ENCODE measurements at places on chromosomes 2 and 18.

DNA sequence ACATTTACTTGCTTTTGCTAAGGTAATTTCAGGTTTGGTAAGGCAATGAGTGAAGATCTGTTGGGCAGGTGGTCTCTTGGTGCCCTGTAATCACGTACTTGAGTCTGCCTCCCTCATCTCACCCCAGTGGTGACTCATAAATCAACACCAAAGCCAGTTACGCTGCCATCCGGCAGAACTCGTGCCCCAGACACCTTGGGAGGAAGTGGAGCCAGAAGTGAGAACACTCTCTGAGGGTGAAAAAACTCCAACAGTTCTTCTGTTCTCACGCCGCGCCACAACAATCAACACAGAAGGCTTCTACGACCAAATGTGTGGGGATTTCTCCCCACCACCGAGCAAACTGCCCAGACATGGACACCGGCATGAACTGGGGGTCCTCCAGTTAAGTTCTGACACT, 206.2 kb downstream of the ARL4C start:
- DNase-seq, result peak; percentile 73

DNA sequence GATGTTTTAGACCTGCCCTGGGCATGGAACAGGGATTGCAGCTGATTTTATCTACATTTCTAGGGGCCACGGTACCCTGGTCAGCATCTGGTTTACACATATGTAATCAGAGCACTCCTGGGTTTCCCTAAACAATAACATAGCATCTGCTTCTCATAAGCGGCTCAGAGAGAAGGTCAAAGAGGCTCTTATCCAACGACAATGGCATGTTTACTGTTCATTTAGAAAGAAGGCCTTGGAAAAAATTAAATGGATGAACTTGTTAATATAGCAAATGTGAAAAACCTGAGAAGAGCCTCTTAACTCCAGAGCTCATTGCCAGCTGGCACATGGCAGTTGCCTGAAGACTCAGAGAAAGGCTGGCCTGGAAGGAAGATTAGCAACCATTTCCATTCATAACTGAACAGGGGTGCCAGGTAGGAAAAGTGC, 202.8 kb upstream of the THUMPD2 start:
- DNase-seq, result no peak

DNA sequence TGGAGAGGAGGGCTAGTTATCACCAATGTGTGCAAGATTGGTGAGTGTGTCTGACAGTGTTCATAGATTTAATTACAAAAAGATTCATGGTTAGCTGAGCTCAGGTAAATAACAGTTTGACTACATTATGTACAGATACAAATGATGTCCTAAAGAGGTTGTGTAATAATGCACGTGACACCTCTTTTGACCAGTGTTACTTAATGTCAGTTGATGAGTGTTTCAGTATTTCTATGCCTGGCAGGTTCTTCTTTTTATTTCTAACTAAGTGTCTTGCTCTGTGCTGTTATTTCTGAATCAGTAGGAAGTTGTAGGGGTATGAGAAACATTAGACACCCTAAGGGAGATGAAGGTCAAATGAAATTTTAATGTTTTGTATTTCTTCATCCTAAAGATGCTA, 7.9 kb upstream of the INHBB start:
- no peak for DNase-seq

GRCh38 chr2:82667491-82667890, 1791.6 kb downstream of the SUCLG1 start:
- no peak for DNase-seq

DNA sequence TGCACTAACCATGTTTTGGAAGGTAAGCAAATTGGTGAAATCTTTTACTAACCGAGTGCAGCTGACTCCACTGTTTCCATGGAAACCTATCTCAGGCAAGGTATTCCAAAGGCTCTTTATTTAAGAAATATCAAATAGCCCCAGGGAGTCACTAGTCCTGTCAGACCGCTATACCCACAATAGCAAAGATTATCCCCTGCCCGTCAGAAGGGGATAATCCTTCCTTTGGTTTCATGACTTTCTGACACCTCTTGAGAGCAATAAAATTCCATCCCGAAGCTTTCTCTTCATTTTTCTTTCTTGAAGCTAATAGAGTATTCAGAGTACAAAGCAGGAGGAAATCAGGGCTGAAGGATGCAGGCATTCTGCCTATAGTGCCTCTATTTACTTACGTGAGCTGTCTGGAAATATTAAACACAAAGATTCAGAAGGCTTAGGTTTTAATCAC, 34.7 kb upstream of the MAP2 start:
- no peak for DNase-seq

DNA sequence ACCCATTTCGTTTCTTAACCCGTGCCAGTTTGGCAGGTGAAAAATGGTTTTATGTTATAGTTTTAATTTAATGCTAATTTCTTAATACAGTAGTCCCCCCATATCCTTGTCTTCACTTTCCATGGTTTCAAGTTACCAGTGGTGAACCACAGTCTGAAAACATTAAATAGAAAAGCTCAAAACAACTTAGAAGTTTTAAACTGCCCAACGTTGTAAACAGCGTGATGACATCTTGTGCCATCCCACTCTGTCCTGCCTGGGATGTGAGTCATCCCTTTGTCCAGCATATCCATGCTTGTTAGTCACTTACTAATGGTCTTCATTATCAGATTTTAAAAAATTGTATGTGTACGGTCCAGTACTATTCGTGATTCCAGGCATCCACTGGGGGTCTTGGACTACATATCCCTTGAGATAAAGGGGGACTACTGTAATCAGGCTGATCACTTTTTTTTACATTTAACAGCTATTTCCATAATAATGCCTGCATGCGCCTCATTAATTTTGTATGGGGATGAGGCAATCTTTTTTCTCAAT, 31.9 kb downstream of the SLC66A3 start:
- DNase-seq, result no peak

GRCh38 chr2:218879776-218880101, 913 bp upstream of the WNT10A start:
- no peak for DNase-seq

DNA sequence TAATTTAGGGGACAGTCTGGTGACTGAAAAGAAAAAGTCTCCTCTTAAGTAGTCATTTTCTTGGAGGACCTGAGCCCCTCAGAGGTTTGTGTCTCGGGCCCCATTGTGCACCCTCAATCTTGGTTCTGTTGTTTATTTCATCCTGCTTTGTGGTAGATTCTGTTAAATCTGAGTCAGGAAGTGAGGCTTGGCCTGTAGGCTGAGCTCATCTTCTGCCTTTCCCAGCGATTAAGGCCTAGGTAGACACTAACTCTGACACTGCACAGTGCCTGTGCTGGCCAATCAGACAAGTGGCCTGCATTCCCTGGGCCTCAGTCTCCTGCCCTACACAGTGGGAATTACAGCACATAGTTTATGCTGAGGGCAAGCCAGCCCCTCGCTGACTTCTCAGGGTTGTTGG, 80.2 kb downstream of the CTIF start:
- no peak for DNase-seq

DNA sequence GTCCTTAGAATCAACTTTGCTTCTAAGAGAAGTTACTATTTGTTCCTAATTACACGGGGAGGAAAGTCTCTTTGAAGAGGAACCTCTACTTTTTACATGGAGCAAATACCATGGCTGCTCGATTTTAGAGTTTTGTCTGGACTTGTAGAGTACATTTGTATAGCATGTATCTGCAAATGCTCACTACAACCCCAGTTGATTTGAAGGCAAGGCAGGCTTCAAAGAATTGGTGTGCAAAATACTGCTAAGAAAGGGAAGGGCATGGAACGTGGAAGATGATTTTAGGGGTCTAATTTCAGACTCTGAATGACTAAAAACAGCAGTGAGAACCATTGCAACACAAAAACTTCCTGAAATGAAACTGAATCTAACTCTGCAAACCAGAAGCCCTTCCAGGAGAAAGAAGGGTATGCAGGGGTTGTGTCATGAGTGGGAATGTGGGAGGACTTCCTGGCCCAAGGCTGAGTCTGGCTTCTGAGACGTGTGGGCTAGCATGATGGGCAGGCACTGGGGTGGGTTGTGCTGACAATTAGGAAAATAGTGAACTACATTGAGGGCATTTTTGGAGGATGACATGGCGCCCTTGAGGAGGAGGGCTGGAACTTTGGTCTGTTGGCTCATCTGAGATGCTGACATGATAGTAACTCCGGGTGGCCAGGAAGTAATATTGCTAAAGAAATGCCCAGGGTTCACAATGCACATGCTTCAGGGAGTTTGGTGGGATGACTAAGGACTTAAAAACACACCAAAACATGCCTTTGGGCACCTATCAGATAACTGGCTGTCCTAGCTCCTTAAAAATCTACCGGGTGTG, 18.9 kb upstream of the IL1R2 start:
- DNase-seq, result no peak

DNA sequence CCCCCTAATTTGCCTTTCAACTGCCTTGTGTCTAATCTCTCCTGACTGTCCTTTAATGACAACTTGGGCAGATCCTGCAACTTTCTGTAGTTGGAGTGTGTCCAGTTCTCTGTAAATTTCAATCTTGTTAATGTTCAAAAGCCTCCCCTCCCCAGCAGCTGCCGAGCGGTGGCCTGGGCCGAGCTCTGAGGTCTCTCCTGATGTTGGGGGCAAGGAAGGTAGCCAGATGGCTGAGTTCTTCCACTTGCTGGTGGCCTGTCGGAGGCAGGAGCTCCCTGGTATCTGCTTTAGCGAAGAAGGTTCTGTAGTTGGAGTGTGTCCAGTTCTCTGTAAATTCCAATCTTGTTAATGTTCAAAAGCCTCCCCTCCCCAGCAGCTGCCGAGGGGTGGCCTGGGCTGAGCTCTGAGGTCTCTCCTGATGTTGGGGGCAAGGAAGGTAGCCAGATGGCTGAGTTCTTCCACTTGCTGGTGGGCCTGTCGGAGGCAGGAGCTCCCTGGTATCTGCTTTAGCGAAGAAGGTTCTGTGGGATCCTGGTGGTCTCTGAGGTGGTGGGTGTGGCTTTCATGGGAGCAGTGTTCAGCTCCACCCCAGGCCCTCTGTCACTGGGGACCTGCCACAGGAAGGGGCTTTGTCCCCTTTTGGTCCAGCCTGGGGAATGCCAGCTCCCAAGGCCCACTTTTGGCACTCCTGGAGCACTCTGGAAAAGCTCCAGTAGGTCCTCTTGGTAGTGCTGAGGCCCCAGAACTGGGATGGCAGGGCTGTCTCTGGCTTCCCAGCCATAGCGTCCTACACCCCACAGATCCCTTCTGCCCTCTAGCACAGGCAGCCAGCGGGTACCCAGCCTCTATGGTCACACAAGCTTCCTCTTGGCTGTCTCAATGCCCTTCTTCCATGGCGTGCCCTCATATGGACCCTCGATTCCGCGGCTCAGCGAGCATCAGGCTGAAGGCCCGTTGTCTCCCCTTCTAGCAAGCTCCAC, 211.9 kb downstream of the ALPK2 start:
- DNase-seq, result no peak

GRCh38 chr2:219385958-219386520, 1.7 kb downstream of the DNPEP start:
- DNase-seq, result no peak

Data from activated T-helper 9 cell treated with anti-CD3 and anti-CD28 coated beads, Interleukin-2, amount 50 U/mL, for 16 hours (primary cell).